Aorta (tissue), 5 donors: ENCODE measurements at places on chromosomes 3 and 15. TPM values are rescaled to one million over a fixed set of nuclear protein-coding genes. Genes with fewer than 3 reads are reported as not detected.

- no peaks in the 10 kb centered on the region for H3K27me3 ChIP-seq
- H3K36me3 ChIP-seq, result no peaks in the 10 kb centered on the region
- no peaks in the 10 kb centered on the region for H3K4me1 ChIP-seq
- no peak for DNase-seq
Observed at GRCh38 chr3:136992115-136992514, 34.3 kb downstream of the IL20RB start.

DNA sequence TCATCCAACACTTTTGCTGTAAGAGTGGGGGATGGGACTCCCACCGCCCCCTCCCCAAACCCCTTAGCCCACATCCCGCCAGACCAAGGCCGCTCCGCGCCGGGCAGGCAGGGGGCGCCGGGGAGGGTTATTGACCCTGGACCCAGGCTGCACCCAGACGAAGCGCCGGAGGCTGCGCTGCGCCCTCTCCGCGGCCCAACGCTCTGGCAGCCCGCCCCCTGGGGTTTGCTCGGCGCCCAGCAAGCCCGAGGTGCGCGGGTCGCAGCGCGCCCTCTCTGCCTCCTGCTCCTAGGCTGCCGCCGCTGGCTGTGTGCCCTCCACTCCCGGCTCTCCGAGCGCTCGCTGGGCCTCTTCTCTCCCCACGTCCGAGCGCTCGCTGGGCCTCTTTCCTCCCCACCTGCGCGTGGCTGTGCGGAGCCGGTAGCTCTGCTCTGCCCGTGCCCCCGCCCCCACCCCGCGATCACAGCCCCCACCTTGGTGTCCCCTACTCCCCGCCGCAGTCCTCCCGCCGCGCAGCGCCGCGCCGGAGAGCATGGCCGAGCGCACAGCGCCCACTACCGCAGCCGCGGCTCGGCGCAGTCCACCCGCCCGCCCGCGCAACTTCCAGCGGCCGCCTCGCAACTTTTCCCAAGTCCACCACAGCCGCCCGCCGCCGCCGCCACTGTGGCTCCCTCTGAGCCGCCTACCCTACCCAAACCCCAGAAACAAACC, 1.2 kb downstream of the MECOM start:
- DNase-seq, result peak; percentile 93
- no peaks in the 10 kb centered on the region for H3K4me1 ChIP-seq
- no peaks in the 10 kb centered on the region for H3K27me3 ChIP-seq
- H3K27ac ChIP-seq, result peak overlapping the region; percentile 91

- H3K27ac ChIP-seq, result no peak overlapping the region
- DNase-seq, result peak; percentile 30
- H3K27me3 ChIP-seq, result no peaks in the 10 kb centered on the region
- no peaks in the 10 kb centered on the region for H3K36me3 ChIP-seq
Observed at GRCh38 chr3:58633157-58633865, 33.3 kb downstream of the FAM3D start.

DNA sequence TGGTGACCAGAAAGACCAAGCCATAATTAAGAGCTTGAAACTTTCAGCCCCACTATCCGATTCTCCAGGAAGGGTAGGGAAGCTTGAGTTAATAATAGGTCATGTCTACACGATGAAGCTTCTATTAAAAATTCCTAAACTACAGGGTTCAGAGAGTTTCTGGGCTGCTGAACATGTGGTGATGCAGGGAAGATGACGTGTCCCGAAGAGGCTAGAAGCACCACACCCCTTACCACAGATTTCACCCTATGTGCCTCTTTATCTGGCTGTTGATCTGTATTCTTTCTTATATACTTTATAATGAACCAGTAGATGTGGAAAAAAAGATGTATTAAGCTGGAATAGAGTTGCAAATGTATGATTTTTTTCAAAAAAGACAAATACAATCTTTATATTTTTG, 473.4 kb downstream of the NLGN1 start:
- no peak for DNase-seq
- H3K27ac ChIP-seq, result no peak overlapping the region
- no peak overlapping the region for H3K4me3 ChIP-seq
- no peaks in the 10 kb centered on the region for H3K4me1 ChIP-seq
- H3K27me3 ChIP-seq, result no peaks in the 10 kb centered on the region

GRCh38 chr15:66905954-66906353, 159.4 kb upstream of the SMAD3 start:
- no peaks in the 10 kb centered on the region for H3K27me3 ChIP-seq
- H3K4me3 ChIP-seq, result no peak overlapping the region
- DNase-seq, result no peak
- no peaks in the 10 kb centered on the region for H3K36me3 ChIP-seq

DNA sequence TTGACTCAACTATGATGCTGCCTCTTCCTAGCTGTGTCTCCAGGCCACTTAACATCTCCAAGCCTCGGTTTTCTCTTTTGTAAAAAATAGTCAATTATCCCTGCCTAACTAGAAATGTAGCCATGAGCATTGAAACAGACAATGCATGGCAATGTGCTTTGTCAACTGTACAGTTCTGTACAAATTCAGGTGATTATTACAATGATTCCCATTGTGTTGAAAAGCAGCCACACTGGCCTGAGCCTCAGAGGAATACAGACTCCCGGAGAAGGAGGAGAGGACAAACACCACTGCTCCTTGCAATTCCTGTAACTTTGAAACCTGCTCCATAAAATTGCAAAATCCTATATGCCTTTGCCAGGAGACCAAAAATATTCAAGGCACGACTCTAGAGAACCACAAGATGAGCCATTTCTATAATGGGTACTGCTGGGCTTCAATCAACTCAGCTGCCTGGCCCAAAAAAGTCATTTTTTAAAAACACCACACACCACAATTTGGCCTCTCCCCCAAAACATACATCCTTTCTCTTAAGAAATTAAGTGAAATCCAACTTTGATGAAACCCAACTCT, 28.6 kb downstream of the DAPK2 start:
- no peak overlapping the region for H3K4me3 ChIP-seq
- H3K36me3 ChIP-seq, result no peaks in the 10 kb centered on the region
- no peaks in the 10 kb centered on the region for H3K27me3 ChIP-seq
- peaks cover 2% of the 10 kb centered on the region for H3K4me1 ChIP-seq
- DNase-seq, result no peak

DNA sequence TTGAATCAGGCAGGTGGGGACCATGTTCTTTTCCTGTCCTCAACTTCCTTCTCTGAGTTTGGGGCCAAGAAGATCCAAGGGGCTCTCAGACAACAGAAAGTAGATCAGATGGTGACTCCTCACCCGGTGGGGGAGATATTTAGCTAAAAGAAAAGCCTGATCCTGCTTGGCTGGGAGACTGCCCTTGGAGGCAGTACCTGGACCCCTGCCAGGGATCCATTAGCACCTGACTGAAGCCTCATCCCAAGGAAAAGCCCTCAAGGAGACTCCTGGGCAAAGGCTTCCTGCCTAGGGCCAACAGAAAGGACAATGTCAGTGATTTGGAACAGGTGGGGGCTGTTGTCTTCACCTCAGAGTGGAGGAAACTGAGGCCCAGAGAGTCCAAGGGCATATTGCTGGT, 33.5 kb upstream of the HHATL start:
- DNase-seq, result no peak
- no peaks in the 10 kb centered on the region for H3K27me3 ChIP-seq
- no peak overlapping the region for H3K4me3 ChIP-seq
- no peaks in the 10 kb centered on the region for H3K4me1 ChIP-seq

DNA sequence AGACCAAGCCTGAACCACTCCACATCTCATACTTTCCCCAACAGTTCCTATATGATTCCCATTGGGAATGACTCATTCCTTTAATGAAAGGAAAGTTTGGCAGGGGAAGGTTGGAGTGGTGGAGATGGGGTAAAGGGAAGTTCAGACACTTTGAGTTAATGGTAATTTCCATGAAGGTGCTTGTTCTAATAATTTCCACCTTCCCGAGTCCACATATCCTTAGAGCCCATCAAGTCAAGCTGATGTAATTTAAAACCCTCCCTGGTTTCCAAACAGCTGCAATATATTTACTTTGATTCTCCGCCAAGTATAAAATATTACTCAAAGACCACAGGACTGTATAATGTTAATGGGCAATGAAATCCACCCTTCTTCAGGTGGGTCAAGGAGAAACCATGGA, 95.0 kb upstream of the GALNT15 start:
- H3K36me3 ChIP-seq, result no peaks in the 10 kb centered on the region
- no peak for DNase-seq
- H3K4me1 ChIP-seq, result no peaks in the 10 kb centered on the region
- no peaks in the 10 kb centered on the region for H3K27me3 ChIP-seq
- no peak overlapping the region for H3K27ac ChIP-seq

DNA sequence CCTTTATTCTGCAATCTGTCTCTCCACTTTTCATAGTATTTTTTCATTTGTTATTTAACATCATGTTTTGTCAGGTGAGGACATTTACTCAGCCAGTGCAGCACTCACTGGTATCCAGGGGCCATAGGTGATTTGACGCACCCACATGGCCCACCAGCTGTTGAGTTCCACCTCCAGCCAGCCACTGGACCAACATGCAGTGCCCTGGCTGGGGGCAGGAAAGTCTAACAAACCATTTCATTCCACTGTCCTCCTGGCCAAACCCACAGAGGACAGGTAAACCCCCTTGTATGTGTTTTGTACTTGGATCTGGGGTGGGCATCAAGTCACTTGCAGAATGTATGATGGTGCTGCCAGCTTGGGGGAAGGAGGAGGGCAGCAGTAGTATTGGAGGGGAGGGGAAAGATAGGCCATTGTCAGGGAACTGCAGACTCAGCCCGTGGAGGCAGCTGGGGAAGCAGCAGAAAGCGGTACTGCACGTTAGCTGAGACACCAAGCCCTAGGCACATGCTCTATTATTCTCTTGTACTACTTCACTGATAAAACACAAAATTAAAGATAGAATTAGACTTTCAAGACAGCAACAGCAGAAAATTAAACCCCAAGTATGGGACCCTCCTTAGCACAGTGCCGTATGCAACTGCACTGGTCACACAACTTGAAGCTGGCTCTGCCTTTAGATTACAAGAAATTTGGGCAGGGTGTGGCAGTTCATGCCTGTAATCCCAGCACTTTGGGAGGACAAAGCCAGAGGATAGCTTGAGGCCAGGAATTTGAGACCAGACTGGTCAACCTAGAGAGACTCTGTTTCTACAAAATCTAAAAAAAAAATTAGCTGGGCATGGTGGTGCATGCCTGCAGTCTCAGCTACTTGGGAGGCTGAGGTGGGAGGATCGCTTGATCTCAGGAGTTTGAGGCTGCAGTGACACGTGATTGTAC, 15.4 kb upstream of the RPL24 start:
- no peak overlapping the region for H3K27ac ChIP-seq
- H3K4me1 ChIP-seq, result no peaks in the 10 kb centered on the region
- H3K27me3 ChIP-seq, result no peaks in the 10 kb centered on the region
- DNase-seq, result no peak

DNA sequence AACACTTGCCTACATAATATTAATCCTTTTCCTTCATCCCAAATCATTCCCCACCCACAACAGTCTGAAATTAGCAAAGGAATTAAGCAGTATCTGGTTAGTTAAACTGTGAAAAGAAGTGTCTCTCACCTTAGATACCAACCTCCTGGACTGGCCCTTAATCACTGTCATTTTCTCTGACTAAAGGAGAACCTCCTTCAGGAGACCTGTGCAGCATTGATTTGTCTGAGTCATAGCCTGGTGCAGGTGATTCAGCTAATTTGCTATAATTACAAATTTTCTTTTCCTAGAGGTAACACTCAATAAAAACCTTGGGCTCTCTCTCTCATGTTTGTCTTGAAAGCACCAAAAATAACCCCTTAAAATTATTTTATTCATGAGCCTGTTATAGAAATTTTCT, 279.8 kb upstream of the SEMA6D start:
- DNase-seq, result no peak
- H3K4me1 ChIP-seq, result peaks cover 3% of the 10 kb centered on the region
- no peaks in the 10 kb centered on the region for H3K27me3 ChIP-seq
- peak overlapping the region; percentile 43 for H3K27ac ChIP-seq
- no peaks in the 10 kb centered on the region for H3K36me3 ChIP-seq
- no peak overlapping the region for H3K4me3 ChIP-seq

DNA sequence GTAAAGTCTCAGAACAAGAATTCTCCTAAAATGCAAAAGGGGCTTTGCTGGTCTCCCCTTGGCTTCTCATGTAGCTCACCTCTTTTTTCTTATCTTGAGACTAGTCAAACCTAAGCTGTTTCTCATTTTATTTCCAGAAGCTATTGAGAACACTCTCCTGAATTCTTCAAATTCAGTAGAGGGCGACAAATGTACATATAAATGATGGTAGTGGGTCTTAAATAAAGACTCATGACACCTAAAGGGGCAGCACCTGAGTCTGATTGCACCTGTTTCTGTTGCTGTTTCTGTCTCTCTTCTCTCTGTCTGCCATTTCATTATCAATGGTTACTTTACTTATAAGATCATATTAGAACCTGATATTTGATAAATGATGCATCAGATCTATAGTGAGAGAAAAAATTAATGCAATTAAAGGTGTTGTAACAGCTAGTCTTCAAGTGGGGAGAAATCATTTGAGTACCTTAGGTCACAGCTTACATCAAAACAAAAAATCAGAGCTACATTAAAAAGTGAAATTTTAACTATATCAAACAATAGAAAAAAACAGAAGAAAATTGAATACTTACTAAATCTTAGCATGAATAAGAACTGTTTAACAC, 7.0 kb downstream of the ADIPOQ start:
- no peak overlapping the region for H3K4me3 ChIP-seq
- no peak for DNase-seq
- no peaks in the 10 kb centered on the region for H3K4me1 ChIP-seq
- H3K36me3 ChIP-seq, result no peaks in the 10 kb centered on the region

Gene SLC28A2
- total RNA-seq, result not detected

DNA sequence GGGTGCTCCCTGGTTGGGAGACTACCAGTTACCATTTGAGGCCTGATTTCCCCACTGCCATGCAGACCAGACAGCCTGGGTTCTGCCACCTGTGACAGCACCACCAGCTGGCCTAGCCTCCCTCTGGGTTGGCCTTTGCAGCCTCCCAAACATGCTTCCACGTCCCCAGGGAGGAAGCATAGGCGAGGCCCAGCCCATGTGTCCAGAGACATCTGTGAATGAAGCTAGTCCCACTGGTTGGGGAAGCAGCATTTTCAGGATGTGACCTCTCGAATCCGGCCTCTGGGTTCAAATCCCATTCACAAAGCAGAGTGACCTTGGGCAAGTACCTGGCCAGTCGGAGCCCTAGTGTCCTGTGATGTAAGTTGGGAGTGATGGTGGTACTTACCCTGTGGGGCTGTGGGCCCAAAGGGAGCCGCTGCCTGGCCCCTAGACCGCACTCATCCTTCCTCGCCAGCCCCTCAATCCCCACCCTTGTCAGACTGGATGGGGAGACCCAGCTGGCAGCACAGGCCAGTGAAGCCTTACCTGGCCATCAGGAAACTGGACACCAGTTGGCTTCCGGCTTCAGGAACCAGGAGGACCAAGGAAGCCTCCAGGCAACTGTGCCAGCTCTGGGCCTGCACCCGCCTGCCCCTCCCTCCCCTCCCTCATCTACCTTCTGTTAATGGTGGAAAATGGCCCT, 6.0 kb downstream of the KLF15 start:
- no peaks in the 10 kb centered on the region for H3K36me3 ChIP-seq
- H3K4me1 ChIP-seq, result peaks cover 3% of the 10 kb centered on the region
- no peak overlapping the region for H3K27ac ChIP-seq
- H3K4me3 ChIP-seq, result no peak overlapping the region

- H3K27me3 ChIP-seq, result no peaks in the 10 kb centered on the region
- H3K27ac ChIP-seq, result peak overlapping the region; percentile 3
- peaks cover 4% of the 10 kb centered on the region for H3K36me3 ChIP-seq
Observed at GRCh38 chr3:124467980-124468902, 262.0 kb upstream of the UMPS start.

Gene FETUB
- not detected for total RNA-seq

Gene TICRR
- total RNA-seq, result 0.16 TPM

- no peak overlapping the region for H3K4me3 ChIP-seq
- H3K27me3 ChIP-seq, result no peaks in the 10 kb centered on the region
- H3K4me1 ChIP-seq, result no peaks in the 10 kb centered on the region
- DNase-seq, result no peak
Observed at GRCh38 chr3:68458581-68458980, 473.8 kb downstream of the TAFA4 start.

Gene INKA1
- 8.8 TPM for total RNA-seq
